B cell (primary cell): ENCODE measurements at places on chromosomes 13 and 19. TPM values are rescaled to one million over a fixed set of nuclear protein-coding genes. Genes with fewer than 3 reads are reported as not detected.

GRCh38 chr19:14949876-14950275, 8.6 kb downstream of the OR7C2 start:
- no peak overlapping the region for H3K27ac ChIP-seq
- no peak for DNase-seq
- H3K4me3 ChIP-seq, result no peak overlapping the region
- H3K36me3 ChIP-seq, result no peaks in the 10 kb centered on the region
- H3K4me1 ChIP-seq, result peaks cover 1% of the 10 kb centered on the region
- no peaks in the 10 kb centered on the region for H3K27me3 ChIP-seq

The PCDH17 gene
- not detected in 2 replicates for polyA plus RNA-seq

GRCh38 chr19:8074501-8074900, 21.9 kb downstream of the CCL25 start:
- H3K4me3 ChIP-seq, result no peak overlapping the region
- H3K4me1 ChIP-seq, result no peaks in the 10 kb centered on the region

DNA sequence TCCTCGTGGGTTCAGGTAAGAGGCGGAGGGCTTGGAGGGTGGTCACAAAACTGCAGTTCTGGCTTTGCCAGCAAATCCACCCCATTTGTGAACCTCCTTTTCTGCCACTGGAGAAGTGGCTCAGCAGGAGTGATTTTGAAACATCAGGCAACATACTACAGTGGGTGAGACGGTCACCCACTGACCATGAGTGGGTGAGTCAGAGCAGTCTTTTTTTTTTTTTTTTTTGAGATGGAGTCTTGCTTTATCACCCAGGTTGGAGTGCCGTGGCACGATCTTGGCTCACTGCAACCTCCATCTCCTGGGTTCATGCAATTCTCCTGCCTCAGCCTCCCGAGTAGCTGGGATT, 3.0 kb downstream of the TOMM40 start:
- H3K27ac ChIP-seq, result no peak overlapping the region
- H3K4me3 ChIP-seq, result no peak overlapping the region
- H3K36me3 ChIP-seq, result no peaks in the 10 kb centered on the region
- no peaks in the 10 kb centered on the region for H3K27me3 ChIP-seq
- peaks cover 21% of the 10 kb centered on the region for H3K4me1 ChIP-seq

DNA sequence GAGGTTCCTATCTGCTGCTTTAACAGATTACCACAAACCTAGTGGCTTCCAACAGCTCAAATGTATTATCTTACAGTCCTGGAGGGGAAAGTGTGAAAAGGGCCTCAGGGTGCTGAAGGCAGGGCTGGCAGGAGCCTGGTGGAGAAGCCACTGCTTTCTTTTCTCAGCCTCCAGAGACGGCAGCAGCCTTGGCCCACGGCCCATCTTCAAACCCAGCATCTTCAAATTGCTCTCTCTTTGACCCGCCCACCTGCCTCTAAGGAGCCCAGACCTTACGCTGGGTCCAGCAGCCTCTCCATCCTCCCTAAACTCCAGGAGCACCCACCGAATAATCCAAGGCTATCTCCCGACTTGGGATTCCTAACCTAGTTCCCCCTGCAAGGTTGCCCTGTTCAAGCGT, 35.6 kb downstream of the C13orf46 start:
- no peaks in the 10 kb centered on the region for H3K4me1 ChIP-seq
- peaks cover 7% of the 10 kb centered on the region for H3K27me3 ChIP-seq
- no peak overlapping the region for H3K4me3 ChIP-seq
- DNase-seq, result no peak
- H3K27ac ChIP-seq, result no peak overlapping the region
- no peaks in the 10 kb centered on the region for H3K36me3 ChIP-seq

The LIN37 gene
- 64.1 and 76.1 TPM in 2 replicates for polyA plus RNA-seq

The ELOF1 gene
- 64.1 and 76.2 TPM in 2 replicates for polyA plus RNA-seq

DNA sequence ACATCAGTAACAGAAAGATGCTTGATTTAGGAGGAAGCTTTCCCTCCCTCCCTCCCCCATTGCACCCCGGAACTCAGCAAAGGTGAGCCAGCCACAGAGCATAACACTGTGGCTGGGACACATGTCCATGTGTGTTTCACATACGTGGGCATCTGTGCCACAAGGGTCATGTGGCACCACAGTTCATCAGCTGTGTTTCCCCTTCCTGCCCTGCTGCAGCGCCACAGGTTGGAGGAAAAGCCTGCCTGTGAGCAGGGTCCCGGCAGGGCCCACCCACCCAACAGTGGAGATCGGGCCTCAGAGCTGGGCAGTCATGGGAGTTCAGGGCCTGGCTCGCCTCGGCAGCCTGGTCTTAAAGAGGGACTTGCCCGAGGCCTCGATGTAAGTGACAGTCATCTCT, 2.8 kb downstream of the ACP5 start:
- H3K27ac ChIP-seq, result peak overlapping the region; percentile 45
- peaks cover 22% of the 10 kb centered on the region for H3K36me3 ChIP-seq
- DNase-seq, result peak; percentile 78
- no peak overlapping the region for H3K4me3 ChIP-seq

The ZBTB7A gene
- polyA plus RNA-seq, result 19.4 and 24.8 TPM in 2 replicates

The ZNF724 gene
- 0.94 and 1.6 TPM in 2 replicates for polyA plus RNA-seq

- H3K27ac ChIP-seq, result no peak overlapping the region
- H3K27me3 ChIP-seq, result no peaks in the 10 kb centered on the region
- no peak overlapping the region for H3K4me3 ChIP-seq
- H3K36me3 ChIP-seq, result no peaks in the 10 kb centered on the region
These were observed 10.8 kb downstream of the F2RL3 start for GRCh38 chr19:16899566-16900075.

GRCh38 chr13:100674572-100674871, at the start of gene TMTC4:
Gene TMTC4, minus strand, starts transcription at chr13:100674795. Its CDS starts 4,433 bp downstream, at chr13:100670362.
- H3K4me3 ChIP-seq, result peak within 1 kb of the TSS; percentile 74
- H3K4me1 ChIP-seq, result peaks cover 13% of the 10 kb centered on the region
- DNase-seq, result no peak
- H3K27ac ChIP-seq, result peak within 1 kb of the TSS; percentile 48

DNA sequence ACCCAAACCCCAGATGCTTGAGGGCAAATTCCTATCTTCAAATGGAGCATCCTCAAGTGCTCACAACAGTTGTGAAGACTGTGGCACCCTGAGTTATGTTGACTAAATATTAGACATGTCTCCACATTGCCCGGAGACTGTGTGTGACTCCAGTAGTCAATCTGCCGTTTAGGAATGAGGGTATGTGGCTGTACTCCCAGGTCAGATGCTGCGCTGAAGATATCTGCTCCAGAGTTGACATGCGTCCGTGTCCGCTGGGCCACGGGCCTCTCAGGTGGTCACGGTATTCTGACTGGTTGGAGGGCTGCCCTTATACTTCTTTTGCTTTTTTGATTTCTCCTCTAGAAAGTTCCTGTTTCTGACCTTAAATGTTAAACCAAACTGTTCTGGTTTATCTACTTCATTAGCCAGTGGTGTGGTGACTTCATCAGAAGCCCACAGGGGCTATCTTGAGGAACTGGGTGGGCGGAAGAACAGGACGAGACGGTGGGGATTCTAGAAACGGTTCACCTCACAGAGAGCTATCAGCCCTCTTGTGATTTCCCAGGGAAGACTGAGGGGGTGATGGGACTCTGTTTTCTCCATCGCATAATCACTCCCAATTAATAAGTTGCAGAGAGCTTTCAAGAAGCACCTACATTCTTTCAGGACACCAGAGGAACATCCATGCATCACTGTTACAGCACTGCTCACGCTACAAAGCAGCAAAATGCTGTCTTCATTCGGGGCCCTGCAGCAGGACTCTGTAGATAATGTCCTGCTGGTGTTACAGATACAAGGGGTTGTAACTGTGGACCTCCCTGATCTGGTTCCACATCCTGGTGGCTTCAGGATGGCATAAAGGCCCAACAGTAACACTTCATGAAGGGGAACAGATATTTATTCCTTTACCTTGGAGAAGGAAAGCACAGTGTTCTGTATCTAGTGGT, 1.3 kb upstream of the LCP1 start:
- H3K4me1 ChIP-seq, result peaks cover 35% of the 10 kb centered on the region
- H3K4me3 ChIP-seq, result peak overlapping the region; percentile 1
- no peaks in the 10 kb centered on the region for H3K36me3 ChIP-seq
- peak overlapping the region; percentile 84 for H3K27ac ChIP-seq
- H3K27me3 ChIP-seq, result no peaks in the 10 kb centered on the region

DNA sequence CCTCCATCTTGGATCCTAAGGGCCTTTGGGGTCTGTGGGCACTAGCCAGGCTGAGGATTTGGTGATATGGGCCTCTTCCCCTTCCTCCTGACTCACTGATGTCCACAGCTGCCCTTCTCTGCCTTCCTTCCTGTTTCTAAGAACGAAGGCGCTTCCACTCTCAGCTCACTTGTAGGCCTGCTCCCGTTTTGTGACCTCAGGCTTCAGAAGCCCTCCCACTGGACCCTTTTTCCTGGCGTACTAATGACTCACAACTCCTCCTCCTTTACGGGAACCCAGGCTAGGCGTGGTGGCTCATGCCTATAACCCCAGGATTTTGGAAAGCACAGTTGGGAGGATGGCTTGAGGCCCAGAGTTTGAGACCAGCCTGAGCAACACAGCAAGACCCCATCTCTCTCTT, 55.6 kb downstream of the TMED1 start:
- DNase-seq, result no peak
- H3K4me1 ChIP-seq, result peaks cover 42% of the 10 kb centered on the region
- peaks cover 1% of the 10 kb centered on the region for H3K36me3 ChIP-seq
- H3K27me3 ChIP-seq, result no peaks in the 10 kb centered on the region
- no peak overlapping the region for H3K4me3 ChIP-seq

- no peaks in the 10 kb centered on the region for H3K36me3 ChIP-seq
- no peak overlapping the region for H3K4me3 ChIP-seq
- no peaks in the 10 kb centered on the region for H3K4me1 ChIP-seq
- H3K27me3 ChIP-seq, result no peaks in the 10 kb centered on the region
These were observed 216.6 kb upstream of the SLC10A2 start for GRCh38 chr13:103282571-103283450.

DNA sequence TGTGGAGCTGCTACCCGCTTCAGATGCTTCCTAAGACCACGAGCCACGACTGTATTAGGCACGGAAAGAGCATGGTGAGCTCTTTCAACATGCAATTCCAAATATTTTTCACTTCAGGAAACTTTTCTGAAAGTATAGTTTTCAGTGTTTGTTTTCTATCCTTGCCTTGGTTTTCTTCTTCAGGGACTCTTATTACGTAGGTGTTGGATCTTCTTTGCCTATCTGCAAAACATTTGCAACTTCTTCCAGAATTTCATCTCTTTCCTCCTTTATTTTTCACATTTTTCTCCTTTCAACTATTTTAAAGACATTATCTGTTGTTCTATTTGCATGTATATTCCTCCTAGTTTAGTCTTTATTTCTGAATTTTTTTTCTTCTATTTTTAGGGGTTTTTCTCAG, 148.9 kb upstream of the LSM14A start:
- no peaks in the 10 kb centered on the region for H3K4me1 ChIP-seq
- no peak for DNase-seq
- H3K27ac ChIP-seq, result no peak overlapping the region
- no peak overlapping the region for H3K4me3 ChIP-seq

DNA sequence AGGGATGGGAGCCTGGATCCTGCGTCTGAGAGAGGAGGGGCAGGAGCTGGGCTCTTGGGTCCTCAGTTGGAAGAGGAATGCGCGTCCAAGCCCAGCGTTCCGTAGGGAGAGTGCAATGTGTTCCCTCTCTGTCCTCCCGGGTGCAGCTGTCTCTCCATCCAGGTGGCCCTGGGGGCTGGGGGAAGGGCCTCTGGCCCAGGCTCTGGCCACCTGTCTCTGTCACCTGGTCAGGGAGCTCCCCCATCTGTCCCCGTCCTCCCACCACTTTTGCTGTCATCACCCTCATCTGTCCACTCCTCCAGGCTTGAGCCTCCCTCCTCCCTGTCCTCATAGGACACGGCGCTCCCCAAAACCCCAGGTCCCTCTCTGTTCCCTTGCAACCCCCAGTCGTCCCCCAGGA, 3.7 kb upstream of the SBK2 start:
- H3K27me3 ChIP-seq, result no peaks in the 10 kb centered on the region
- H3K4me3 ChIP-seq, result no peak overlapping the region
- no peaks in the 10 kb centered on the region for H3K36me3 ChIP-seq
- no peaks in the 10 kb centered on the region for H3K4me1 ChIP-seq

DNA sequence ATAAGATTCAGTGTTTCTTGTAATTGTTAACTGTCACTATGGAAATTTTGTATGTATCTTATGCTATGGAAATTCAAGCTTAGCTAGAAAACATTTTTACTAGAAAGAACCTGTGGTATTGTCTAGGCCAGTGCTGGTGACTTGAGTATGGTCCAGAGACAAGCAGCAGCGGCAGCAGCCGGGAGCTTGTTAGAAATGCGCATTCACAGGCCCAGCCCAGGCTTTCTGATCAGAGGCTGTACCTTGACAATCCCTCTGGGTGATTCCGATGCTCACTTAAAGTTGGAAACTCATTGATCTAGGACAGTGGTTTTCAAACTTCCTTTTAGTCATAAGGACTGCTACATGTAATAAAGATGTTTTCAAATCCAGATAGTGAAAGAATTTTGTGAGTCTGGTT, 287.4 kb downstream of the SHISA2 start:
- H3K27ac ChIP-seq, result no peak overlapping the region
- H3K36me3 ChIP-seq, result no peaks in the 10 kb centered on the region
- H3K4me3 ChIP-seq, result no peak overlapping the region
- DNase-seq, result no peak
- no peaks in the 10 kb centered on the region for H3K4me1 ChIP-seq

- H3K27me3 ChIP-seq, result no peaks in the 10 kb centered on the region
- H3K4me1 ChIP-seq, result no peaks in the 10 kb centered on the region
- H3K4me3 ChIP-seq, result no peak overlapping the region
These were observed 110.9 kb downstream of the KL start for GRCh38 chr13:33127009-33127551.

GRCh38 chr13:76160961-76161925, 525.1 kb downstream of the LMO7 start:
- H3K4me3 ChIP-seq, result no peak overlapping the region
- H3K36me3 ChIP-seq, result no peaks in the 10 kb centered on the region

GRCh38 chr19:48926909-48927308, 6.6 kb upstream of the DHDH start:
- H3K36me3 ChIP-seq, result peaks cover 10% of the 10 kb centered on the region
- no peaks in the 10 kb centered on the region for H3K27me3 ChIP-seq
- no peak overlapping the region for H3K4me3 ChIP-seq
- no peak overlapping the region for H3K27ac ChIP-seq
- DNase-seq, result no peak

DNA sequence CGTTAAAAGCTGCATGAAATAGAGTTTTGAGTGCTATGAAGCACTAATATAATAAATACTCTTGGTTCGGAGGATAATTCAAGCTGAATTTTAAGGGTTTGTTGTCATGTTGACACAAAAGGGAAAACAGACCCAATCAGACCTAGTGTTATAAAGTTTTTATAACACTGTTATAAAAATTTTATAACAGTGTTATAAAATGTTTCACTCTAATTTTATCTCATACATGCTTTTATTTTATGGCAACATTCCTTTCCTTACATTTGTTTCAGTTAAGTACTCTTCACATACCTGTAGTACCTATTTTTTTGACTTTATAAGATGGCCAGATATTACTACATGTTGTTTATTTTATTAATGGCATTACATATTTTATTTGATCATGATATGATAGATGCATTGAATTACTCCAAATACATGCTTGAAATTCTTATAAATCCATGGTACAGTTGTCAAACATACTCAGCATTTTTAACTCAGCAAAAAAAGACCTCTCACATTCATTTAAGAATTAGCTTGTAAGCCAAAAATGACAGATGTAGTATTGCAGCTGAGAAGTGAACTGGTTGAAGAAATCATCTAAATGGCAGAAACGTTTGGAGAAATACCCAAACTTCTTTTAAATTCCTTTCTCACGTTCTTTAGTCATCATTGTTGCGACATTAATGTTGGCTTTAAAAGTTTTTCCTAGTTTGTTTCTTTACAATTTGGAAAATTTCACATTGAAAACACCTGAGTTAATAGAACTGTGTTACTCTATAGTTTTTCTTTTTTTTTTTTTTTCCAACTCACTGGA, 104.5 kb downstream of the PIBF1 start:
- DNase-seq, result no peak
- H3K4me3 ChIP-seq, result no peak overlapping the region
- H3K36me3 ChIP-seq, result peaks cover 2% of the 10 kb centered on the region
- no peak overlapping the region for H3K27ac ChIP-seq
- H3K4me1 ChIP-seq, result no peaks in the 10 kb centered on the region
